Activated CD4-positive, alpha-beta memory T cell treated with anti-CD3 and anti-CD28 coated beads, Interleukin-2, amount 10 ng/mL, durations not matched to agents 7 days and 5 days (primary cell): ENCODE measurements at places on chromosomes 13 and 19. TPM values are rescaled to one million over a fixed set of nuclear protein-coding genes. Genes with fewer than 3 reads are reported as not detected.

Gene IGFL4
- not detected for total RNA-seq

DNA sequence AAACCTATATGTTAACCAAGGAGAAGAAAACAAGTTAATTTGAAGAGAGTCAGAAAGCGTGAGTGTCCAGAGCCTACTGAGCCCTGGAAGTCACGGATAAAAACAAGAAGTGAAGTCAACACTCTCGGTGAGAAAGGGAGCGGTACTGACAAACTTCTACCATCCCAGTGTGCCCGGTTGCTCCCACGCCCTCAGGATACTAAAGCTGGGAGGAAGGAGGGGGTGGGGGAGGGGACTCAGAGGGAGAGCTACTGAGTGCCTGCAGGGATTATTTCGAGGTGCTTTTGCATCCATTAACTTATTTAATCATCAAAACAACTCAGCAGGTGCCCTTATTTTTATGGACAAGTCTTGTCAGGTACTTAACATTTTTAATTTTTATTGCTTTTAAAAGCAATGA is 166.2 kb downstream of the ZIC5 start:
- DNase-seq: no peak

GRCh38 chr13:48108106-48108505 is 13.2 kb upstream of the MED4 start:
- DNase-seq: no peak

GRCh38 chr13:99034333-99035085 is 56.6 kb upstream of the DOCK9 start:
- DNase-seq: no peak
